ENCODE measurements at places on chromosomes 6 and 20. TPM values are rescaled to one million over a fixed set of nuclear protein-coding genes. Genes with fewer than 3 reads are reported as not detected.

DNA sequence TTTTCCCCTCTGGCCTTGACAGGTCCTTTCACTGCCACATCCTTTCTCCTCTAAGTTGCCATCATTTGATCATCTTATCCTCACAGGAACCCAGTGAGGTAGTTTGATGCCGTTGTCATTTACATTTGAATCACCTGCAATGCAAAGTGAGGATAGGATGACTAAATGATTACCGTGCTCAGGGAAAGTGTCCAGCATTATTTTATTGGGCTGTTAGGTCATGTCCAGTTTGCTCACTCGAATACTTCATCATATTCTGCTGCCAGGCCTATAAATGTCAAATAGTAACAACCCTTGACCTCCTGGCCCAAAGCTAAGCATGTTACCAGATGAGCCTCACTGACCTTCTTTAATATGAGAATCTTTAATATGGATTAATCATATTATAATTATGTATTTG lies 1068.7 kb upstream of the FLRT3 start:
- DNase-seq, result no peak

DNA sequence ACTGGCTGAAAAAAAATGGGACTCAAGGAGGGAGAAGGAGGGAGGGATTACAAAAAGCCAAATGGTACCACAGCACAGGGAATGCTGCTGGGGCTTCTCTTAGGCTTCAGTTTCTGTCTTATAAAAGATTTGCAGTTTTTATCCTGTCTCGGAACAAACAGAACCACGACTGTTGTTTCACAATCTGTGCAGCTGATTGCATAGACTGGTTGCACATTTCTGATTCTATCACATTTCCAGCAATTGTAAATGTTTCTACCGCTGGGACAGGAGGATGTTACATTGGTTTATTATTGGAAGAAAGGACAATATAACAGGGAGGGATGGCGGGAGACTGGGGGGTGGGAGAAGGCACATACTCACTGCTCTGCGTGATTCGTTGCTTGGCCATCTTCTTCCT lies 73.5 kb upstream of the ARID1B start:
- no peak for DNase-seq

GRCh38 chr6:45930420-45931040 lies 85.1 kb downstream of the CLIC5 start:
- DNase-seq, result peak; percentile 69

DNA sequence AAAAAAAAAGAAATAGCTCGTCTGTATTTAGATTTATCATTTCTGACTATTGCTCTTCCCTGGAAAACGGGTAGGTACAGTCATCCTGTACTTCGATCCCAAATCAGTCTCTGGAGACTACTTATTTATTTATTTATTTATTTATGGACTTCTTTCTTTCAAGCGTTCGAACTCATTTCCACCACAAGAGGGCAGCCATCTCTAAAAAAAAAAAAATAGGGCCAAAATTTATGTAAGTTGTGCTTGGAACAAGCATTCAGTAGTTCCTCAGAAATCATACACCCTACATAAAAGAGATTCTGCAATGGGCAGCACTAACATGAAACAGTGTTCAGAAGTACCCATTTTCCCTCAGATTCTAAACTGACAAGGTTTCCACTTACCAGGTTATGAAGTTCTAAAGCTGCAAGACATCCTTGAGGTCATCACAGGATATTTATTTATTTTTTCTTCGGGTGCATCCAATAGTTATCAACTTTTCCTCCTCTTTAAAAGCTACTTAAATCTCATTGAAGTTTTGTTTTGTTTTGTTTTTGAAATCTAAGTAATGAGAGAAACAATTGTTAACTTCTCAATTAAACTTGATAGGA lies 1.9 kb upstream of the BMP2 start:
- no peak for DNase-seq

DNA sequence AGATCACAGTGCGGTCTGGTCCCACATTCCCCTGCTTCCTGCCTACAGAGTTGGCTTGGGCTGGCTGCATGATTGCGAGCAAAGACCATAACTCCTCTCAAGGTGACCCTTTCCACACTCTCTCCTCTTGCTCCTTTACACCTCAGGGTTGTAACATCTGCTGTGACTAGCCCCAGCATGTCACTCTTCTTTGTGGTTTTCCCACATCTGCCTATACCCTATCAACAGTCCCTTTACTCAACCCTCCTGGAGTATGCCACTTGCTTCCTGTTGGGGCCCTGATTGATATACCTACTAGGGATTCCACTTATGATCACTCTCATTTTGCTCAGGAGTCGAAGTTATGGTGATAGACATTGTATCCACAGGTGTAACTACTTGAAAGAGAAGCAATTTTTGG lies 58.9 kb upstream of the SGK1 start:
- no peak for DNase-seq

Gene BMP6
- total RNA-seq, result 0.61 TPM

All from Caco-2 (cell line).